ENCODE measurements at places on chromosomes 16 and 17. TPM values are rescaled to one million over a fixed set of nuclear protein-coding genes. Genes with fewer than 3 reads are reported as not detected.
A peak's percentile ranks its signal among the peaks of the same experiment; 100 is the strongest.

Gene MYH8
- total RNA-seq, result not detected

Gene ARL17B
- total RNA-seq, result 4.8 TPM

Gene CACNA1G
- total RNA-seq, result under 0.01 TPM

Gene PPL
- total RNA-seq, result 0.36 TPM

Gene KRTAP4-5
- not detected for total RNA-seq

Gene FOXL1
- total RNA-seq, result 23.9 TPM

DNA sequence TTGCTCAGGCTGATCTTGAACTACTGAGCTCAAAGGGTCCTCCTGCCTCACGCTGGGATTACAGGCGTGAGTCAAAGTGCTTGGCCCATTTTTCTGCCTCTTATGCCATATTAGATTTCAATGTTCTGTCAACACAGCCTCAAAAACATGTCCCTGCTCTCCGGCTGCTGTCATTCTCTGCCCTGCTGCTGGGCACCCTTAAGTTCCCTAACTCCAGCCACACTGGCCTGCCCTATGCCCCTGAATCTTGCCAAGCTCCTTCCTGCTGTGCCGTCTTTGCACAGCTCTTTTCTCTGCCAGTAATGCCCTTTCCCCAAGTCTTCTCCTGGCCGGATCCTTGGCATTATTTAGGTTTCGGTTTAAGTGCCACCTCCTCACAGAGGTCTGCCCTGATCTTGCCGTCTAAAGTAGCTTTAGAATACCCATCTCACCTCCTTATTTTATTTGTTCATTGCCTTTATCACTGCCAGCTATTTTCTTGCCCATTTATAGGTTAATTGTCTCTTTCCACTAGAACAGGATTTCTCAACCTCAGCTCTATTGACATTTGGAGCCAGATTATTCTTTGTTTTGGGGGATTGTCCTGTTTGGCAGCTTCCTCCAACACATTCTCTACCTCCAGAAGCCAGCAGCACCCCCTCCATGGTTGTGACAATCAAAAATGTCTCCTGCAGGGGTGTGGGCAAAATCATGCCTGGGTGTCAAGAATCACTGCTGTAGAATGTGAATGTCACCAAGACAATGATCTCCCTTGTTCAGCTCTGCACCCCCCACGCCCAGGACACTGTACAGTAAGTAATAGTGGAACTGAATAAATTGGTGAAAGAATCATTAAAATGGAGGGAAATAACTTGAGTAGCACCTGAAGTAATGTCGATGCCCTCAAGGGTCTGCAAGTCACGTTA is 168.2 kb downstream of the CYLD start:
- no peak for DNase-seq

DNA sequence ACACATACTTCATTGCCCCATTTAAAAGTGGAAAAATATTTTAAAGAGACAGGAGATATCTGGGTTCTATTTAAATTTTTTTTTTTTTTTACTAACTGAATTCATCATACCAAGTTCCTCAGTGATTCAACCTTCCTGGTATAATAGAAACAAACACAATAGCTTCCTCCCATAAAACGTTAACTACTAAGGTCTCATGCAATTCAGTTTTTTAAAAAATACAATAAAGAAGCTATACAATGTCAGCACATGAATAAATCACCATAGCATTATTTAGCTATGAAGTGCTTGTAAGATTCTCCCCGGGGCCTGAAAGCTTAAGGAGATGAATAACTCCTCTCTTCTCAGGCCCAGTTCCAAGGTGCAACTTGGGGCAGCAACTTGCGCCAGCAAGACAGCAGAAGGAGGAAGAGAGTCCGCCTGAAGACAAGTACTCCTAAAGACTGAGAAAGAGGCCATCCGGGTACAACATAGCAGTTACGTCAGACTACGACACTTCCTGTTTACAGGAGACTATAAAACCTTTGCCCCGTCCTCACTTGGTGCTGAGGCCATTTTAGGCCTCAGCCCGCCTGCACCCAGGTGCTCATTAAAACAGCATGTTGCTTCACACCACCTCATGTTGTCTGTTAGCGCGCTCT is 81.5 kb downstream of the MYO1D start:
- no peak for DNase-seq

DNA sequence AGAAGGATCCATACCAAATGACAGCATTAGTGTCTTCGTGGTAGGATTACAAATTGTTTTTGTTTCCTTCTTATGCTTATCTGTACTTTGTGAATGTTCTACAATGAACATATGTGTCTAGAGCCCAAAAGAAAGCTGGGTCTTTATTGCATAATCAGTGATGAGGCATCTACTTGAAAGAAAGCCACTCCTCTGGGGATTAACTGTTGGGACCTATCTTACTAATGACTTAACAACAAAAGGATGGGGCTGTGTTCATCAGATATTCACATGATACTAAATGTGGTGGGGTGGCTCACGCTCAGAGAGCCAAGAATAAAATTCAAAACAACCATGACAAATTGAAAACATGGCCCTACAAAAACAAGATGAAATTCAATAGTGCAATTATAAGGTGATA is 160.2 kb downstream of the RGS9 start:
- no peak for DNase-seq

DNA sequence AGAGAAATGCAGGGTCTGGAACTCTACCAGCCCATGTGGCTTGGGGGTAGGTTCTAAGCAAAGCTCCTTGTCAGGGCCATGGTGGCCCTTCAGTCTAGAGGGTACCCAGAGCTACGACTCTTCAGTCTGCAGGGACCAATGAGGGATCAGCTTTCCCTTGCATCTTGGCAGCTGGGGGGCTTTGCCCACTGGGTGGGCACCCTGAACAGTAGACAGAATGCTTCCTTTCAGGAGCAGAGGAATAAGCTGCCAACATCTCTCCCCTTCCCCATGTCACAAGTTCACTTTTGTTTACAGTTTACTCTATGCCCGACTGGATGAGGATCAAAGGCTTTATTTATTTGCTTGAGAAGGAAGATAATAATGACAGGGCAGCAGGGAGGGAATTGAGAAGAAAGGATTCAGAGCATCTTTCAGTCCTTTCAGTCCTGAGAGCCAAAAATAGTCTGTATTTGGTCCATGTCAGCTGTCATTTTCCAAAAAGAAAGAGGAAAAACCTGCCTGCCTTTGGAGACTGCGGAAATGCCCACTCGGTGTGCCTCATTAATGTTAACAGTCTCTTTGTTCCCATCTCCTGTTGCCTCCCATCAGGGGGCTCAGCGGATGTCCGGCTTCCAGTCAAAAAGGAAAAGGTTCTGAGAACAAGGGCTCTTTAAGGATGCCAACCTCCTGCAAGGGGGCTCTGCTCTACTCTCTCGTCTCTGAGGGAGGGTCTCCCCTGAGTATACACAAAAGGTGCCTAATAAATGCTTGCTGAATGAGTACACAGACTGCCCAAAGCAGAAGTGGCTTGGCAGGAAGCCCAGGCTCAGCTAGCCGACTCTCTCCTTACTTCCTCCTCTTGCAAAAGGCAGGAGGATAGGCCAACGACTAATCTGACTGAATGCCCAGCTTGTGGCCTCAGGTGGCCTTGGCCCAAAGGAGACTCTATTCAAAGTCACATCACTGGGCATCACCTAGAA is 17.1 kb downstream of the TRAF4 start:
- peak; percentile 66 for DNase-seq

DNA sequence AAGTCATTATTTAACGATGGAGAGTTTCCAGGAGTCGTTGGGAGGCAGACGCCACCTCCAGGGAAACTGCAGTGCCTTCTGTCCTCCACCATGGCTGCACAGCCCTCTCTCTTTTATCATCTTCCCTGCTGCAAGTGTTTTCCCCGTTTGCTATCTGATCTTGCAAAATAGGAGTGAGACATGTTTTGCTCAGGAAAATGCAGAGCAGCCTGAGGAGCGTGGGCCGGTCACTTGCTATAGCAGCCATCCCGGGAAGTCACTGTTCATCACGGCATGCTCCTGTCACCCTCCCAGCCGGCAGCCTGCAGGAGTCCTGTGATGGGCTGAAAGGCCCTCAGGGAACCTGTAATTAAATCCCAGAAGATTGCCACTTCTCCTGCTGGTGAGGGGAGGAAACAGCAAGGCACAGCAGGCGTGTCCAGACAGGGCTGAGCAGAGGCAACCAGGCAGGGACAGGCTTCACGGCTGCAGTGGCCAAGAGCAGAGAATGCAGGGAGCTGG is 143.1 kb downstream of the GSG1L start:
- no peak for DNase-seq

GRCh38 chr16:3027489-3027795 is 3.6 kb downstream of the THOC6 start:
- no peak for DNase-seq

- no peak for DNase-seq
These were observed 10.9 kb downstream of the NHERF1 start for GRCh38 chr17:74759243-74759801.

- no peak for DNase-seq
These were observed 45.2 kb upstream of the GSG1L start for GRCh38 chr16:28108590-28109247.

DNA sequence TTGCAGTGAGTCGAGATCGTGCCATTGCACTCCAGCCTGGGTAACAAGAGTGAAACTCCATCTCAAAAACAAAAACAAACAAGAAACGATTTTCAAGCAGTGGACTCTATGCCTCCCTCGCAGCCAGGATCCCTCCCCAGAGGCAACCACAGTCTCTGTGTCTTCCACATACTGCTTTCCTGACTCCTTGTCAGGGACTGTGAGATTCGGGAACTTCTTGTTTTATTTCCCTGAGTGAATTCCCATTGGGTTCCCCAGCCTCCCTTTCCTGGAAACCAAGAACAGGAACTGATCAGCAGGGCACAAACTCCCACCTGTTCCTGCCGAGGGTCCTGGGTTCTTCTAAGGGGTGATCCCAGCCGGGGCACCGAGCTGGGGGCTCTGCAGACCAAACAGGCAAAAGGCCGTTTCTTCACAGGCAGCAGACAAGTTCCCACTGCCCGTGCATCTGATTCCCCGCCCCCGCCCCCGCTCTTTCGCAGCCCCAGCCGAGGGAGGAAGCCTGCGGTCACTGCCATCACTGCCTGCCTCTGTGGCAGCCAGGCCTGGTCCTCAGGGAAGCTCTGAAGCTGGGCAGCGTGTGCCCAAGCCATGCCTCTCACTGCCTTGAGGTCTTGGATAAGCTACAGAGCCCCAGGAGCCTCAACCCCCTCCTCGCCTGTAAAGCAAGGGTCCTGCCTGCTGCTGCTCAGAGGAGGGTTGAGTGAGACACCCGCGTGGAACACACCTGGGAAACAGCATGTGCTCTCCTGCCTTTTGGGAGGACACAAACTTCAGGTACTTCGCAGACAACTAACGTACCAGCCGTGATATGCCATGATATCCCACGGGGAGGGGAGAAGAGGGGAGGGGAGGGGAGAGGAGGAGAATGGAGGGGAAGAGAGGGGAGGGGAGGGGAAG is 5.5 kb upstream of the PIEZO1 start:
- peak; percentile 24 for DNase-seq

DNA sequence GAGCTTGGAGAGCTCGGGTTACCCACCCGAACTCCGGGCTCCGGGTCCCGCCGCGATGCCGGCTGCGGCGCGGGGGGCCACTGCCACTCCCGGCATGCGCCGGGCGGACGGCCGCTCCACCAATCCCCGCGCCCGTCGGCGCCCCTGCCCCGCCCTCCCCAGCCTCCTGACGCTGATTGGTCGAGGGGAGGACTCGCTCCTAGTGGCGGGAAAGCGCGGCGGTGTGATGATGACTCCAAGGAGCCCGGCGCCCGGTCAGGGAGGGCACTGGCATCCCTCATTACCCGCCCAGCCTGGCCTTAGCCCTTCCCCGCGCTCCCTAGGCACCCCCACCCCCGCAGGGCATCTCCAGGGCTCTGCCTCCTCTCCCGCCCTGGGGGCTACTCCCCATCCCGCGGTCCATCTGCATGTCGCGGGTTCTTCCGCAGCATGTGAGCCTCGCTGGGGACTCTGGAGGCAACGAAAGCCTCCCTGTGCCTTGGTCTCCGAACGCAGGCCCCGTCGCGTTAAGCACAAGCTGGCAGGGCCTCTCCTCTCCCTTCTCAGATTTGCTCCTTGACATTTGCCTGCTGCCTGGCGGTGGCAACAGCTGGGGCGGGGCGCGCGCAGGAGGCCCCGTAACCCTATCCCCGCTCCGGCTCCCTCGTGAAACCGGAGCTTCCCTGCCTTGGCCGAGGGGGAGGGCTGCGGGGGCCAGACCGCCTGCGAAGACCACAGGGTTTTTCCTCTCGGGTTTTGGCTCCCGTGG is 1.7 kb downstream of the ATP2A1 start:
- peak; percentile 78 for DNase-seq

DNA sequence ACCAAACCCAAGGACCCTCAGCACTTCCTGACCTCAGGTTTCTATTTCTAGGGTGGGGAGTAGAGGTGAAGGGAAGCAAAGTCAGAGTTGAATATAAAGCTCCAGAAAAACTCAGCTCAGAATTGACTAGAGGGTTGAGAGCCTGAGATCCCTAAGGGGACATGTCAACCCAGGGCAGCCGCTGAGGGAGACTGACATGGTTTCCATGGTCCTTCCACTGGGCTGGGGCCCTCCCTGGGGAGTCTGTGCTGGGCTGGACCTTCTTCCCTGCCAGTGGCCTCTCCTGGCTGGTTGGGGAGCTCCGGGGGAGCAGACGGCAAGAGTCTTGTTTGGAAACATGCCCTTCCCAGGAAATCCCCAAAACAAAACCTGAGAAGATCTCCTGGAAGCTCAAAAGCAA is 121.3 kb downstream of the METRNL start:
- no peak for DNase-seq

GRCh38 chr17:71080937-71081336 is 911.6 kb downstream of the KCNJ2 start:
- DNase-seq, result no peak

- DNase-seq, result peak; percentile 71
These were observed 19.8 kb downstream of the COX4I1 start for GRCh38 chr16:85819245-85819644.

GRCh38 chr16:61836804-61837393 is 199.3 kb downstream of the CDH8 start:
- DNase-seq, result no peak

DNA sequence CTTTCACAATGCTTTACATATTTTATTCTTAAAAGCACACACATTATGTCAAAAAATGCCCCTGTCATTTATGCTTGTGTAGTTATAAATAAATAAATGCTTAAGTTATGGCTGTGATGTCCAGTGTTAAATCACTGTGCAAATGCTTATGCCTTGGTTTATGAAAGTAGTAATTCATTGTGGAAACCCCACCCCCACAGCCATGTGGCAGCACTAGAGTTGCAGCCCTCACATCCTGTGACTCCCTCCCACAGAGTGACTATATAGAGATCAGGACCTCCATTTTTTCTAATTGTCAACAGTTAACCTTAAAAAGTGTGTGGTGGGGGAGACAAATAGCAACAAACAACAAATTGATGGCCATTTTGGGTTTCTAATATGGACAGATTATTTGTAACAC is 2.4 kb downstream of the SKAP1 start:
- no peak for DNase-seq

DNA sequence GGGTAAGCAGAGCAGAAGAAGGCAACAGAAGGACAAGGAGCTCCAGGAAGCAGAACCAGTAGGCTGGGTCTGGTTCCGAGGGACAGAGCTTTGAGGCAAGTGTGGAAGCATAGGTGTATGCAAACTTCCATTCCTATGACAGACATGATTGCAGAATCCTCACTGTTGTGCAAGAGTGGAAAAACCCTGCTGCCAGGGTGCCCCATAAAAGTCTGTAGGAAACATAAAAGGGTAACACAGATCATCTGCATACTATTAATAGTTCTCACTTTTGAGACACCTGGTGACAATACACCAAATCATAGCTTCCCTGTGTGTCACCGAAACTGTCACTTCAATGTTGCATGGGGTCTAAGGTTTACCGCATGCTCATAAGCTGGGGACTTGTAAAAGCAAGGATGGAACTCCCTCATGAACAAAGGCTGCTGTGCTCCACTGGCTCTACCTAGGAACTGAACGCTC is 39.7 kb downstream of the ARHGAP17 start:
- peak; percentile 66 for DNase-seq

All from IMR-90 (cell line).